ENCODE measurements at places on chromosomes 11 and 22. TPM values are rescaled to one million over a fixed set of nuclear protein-coding genes. Genes with fewer than 3 reads are reported as not detected.

DNA sequence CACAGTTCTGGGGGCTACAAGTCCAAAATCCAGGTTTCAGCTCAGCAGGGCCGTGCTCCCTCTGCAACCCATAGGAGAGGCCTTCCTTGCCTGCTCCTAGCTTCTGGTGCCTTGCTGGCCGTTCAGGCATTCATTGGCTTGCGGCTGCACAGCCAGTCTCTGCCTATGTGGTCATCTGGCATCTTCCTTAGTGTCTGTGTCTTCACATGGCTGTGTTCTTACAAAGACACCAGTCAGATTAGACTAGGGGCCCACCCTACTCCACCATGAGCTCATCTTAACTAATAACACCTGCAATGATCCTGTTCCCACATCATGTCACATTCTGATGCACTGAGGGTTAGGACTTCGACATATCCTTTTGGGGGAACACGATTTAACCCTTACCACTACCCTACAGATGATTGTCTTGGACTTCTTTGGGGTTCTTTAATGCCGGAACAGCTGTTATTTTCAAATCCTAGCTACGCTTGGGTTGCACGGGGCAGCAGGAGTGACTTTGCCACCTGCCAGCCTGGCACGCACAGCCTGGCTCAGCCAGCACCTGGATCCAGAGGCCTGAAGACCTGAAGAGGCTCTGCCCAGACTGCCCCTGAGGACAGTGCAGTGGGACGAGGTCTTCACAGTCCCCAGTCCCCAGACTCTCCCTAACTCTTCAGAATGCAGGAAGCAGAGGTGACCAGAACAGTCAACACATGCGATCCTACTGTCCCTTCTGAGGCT lies 7.7 kb upstream of the NEAT1 start:
- peaks cover 32% of the 10 kb centered on the region for H3K4me1 ChIP-seq
- no peaks in the 10 kb centered on the region for H3K27me3 ChIP-seq
- no peak overlapping the region for H3K27ac ChIP-seq
- no peak for DNase-seq
- no peak overlapping the region for H3K4me3 ChIP-seq
- H3K36me3 ChIP-seq, result peaks cover 4% of the 10 kb centered on the region

DNA sequence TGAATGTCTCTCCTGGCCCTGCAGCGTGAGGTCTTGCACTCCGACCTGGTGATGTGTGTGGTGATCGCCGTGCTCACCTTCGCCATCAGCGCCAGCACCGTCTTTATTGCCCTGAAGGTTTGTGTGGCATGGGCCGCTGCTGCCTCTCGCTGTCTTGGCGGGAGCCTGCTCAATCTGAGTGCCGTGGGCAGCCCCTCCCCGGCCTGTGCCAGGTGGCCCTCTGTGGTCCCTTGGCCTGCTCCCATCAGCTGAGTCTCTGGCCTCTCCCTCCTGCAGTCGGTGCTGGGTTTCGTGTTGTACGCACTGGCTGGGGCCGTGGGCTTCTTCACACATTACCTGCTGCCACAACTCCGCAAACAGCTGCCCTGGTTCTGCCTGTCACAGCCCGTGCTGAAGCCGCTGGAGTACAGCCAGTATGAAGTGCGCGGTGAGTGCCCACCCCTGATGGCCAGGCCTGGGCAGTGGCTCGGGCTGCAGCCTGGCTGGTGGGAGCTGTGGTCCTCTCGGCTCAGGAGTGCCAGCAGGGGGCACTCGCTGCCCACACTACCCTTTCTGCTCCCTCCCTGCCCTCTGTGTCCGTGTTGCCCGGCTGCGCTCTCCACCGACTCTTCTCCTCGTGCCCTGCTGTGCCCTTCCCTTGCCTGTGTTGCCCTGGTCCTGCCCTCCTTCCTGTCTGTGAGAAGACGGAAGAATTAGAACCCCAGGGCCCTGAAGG lies 10.2 kb downstream of the PCNX3 start:
- no peak overlapping the region for H3K27ac ChIP-seq
- H3K27me3 ChIP-seq, result no peaks in the 10 kb centered on the region

DNA sequence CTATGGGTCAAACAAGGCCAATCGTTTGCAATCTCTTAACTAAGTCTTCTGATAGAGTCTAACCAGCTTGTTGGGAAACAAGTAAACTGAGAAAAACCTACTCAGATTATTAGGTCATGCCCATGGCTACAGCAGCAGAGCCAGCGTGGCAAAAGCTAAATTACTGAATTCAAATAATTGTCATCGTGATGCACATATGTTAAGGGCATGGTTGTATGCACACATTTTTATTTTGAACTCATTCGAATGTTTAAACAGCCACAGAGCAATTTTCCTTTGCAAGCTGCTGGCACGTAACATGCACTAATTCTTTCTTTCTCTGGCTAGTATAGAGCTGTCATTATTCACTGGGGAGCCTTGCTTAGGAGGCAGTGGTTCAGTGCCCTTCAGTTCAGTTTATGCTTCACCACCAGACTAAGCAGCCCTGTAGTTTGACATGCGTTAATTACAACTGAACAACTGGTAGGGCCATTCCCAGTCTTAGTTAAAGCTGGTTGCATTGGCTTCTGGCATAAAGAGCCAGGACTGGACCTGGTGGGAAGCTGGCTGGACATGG lies 396.4 kb downstream of the METTL15 start:
- no peak overlapping the region for H3K27ac ChIP-seq
- no peaks in the 10 kb centered on the region for H3K36me3 ChIP-seq
- no peaks in the 10 kb centered on the region for H3K4me1 ChIP-seq
- DNase-seq, result no peak
- H3K4me3 ChIP-seq, result no peak overlapping the region
- no peaks in the 10 kb centered on the region for H3K27me3 ChIP-seq

The CLNS1A gene
- 189 TPM for total RNA-seq
